ENCODE measurements at places on chromosomes 1 and 21.

DNA sequence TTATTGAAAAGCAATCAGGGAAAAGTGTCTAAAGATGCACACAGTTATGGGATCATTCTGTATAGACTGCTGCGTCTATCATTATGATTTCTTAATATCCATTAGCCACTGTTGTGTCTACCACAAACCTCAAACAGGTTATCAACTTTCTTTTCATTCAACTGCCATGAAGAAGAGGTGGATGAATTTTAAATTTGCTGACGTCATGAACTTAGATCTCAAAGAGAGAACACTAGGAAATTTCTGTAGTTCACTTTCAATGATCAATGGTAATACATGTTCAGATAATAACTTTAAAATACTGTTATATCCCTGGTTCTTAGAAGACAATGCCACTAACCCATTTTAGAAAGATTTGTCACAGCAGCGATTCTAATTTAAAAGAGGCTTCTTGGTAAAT is 6.7 kb downstream of the PLA2G4A start:
- no peak for DNase-seq

- DNase-seq, result no peak
Measured at GRCh38 chr1:199102239-199102638, 463.4 kb downstream of the PTPRC start.

DNA sequence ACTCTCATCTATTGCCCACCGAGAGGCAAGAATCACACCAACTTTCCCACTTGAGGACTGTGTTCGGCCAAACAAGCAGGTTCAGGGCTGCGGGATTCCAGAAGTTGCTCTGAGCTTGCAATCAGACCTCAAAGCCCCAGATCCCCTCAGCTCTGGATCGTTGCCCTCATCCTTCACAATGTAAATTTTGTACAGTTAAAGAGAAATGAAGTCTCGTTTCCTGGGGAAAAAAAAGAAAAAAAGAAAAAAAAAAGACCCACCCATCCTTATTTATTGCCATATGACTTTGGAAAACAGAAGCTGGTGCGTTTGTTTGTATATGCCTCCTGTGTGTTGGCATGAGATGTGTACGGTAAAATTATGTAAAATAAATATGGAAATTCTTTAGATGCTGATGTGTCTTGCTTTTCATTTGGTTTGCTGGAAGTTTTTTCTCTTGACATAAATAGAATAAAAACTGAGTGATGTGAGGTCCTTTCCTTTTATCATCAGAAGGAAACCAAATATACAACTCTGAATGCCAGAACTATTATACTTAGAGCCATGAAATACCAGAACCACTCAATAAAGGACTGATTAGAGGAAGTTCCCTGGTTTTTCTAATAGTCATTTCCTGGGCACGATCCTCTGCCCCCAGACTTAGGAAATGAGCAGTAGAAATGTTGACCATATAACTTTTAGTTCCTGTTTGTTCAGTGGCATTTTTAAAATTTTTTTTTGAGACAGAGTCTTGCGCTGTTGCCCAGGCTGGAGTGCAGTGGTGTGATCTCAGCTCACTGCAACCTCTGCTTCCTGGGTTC is 48.7 kb downstream of the LHX4 start:
- DNase-seq, result no peak

DNA sequence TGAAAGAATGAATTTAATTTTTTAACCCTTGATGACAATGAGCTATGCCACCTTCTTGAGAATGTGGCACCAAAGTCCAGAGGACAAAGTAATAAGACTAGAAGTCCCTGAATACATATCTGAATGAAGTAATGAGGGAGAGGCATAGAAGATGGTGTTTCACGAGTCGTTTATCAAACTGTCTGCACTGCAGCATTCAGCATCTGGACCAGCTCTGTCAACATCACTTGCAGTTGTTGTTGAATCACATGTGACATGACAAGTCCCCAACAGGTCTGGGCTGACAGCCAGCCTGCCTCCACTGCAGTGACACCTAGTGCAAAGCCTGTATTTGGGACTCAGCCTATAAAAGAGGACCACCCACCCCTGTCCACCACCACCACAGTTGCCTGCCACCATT is 17.3 kb upstream of the GALNT2 start:
- no peak for DNase-seq
